ENCODE measurements at places on chromosomes 1 and 21.

DNA sequence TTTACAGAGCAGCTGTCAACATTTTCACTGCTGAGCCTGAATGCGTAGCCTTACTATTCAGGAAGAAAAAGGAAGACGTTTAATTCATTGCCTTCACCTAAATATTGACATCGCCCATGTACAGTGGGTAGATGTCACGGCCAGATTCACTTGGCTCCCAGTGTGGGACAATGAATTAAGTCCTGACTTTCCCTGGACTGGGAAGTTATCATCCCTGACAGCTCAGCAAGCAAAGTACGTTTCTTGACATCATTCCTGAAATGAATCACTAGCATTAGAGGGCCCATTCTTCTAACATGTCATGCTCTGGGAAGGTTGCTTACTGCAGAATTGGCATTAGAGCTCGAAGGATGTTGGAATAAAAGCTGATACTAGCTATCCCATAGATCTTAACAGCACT, 37.8 kb downstream of the LRRC53 start:
- no peak for DNase-seq

DNA sequence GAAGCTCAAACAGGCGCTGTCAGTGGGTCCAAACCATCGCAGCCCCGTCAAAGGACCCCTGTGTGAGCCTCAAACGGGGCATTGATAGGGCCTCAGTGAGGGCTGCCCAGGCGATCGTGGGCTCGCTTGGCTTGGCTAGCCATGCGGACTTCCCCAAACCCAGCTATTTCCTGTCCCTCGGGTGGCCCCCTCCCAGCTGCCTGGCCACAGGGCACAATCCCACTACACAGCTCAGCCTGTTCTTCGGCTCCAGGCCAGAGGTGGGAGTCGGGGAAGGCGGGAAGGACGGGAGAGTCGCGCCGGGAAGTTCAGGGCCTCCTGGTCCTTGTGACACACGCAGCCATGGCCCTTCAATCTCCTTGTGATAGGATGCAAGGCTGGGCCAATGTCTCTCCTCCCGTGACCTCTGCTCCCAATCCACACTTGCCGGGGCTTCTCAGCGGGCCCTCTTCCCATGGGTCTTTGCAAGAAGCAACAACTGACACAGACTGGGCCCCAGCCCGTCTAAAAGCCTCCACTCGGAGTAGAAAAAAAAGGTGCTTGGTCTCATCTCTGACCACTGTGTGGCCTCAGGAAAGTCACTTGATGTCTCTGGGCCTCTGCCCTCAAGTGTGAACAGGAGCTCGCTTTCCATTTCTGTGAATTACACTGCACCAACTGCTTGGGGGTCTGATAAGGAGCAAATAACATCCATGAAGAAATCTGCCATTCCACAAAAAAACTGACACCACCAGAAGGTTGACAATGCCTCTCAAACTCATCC, 7.1 kb upstream of the MATN1 start:
- DNase-seq = no peak

DNA sequence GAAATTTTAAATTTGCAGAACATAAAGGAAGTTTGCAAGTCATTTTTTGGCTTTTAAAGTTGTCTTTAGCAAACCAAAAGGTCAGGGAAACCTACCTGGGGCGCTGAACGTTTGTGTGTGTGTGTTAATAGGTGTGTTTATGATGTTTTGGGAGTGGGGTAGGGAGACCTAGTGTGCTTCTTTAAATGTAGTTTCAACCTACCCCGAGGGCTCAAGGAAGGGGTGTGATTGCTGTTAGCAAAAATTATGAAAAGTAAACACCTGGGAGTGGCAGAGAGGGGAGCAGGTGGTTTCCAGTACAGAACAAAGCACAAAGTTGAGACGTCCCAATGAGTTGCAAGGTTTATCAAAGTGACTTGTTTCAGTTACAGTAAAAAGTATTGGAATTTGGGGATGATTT, 58.7 kb upstream of the WDR26 start:
- no peak for DNase-seq

DNA sequence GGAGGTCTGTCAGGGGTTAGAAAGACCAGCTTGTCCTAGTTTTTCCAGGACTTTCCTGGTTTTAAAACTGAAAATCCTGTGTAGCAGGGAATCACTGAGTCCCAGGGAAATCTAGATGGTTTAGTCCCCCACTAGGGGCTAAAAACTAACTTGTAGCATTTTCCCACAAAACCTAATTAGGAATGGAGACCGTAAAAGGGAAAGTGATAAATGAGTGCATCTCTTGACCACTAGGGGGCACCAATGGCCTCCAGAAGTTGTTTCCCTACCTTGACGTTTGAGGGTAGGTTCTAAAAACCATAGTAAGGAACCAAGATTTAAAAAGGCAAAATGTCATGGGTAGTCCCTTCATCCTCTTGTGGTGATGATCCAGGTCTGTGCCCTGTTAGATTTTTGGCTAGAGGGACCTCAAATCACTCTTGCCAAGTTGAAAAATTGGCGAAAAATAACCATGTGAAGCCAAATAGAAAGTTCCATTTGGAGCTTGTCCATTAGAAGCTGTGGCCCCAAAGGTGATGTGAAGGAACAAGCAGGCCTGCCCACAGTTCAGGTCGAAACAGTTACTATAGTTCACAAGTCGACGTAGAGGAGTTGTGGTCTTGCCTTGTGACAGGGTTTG, 24.5 kb downstream of the CLIC6 start:
- DNase-seq = peak; percentile 61

DNA sequence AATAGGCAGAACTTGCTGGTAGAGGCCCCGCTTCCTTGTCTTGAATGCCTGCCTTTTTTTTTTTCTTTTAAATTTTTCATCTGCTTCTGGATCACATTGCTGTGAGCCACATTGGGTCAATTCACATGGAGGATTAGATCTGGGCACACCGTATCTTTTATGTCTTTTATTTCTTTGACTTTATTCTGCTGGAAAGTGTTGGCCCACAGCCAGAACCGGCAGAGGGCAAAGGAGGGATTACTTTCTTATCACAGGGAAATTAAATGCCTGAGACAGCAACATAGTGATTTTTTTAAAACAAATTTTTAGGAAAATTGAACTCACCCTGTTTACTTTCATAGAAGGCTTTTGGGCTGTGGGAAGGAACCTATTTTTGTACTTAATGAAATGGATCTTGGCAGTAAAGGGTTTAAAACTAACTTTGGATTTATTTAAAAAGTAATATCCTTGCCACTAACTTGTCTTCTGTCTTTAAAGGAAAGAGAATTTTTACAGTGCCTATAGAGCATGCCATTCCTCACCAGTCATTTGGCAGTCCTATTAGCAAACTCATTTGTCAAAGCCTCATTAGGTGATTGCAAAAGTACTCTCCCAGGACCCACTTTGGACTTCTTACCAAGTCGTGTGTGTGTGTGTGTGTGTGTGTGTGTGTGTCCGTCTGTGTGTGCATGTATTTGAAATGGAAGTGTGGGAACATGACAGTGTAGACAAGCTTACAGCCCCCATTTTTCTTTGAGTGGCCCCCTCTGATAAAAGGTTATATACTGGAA, 68.4 kb downstream of the ST6GALNAC3 start:
- DNase-seq = no peak

- no peak for DNase-seq
Observed at GRCh38 chr1:41053316-41053715, 31.8 kb upstream of the SLFNL1 start.

DNA sequence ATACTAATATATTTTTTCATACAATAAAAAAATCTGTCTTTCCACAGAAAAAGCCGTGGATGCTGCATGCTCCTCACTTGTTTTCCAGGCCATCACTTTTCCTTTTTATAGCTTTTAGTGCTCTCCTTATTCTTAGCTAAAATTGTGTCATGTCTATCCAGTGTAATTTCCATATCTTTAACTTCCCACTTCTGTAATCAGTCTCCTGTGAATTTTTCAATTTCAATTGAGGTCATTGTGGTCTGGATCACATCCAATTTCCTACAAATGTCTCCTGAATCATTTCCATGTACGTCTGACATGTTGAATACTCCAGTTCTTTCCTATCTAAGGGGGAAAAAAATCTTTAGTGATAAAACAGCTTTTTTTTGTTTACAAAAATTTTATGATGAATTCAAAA, 838.2 kb upstream of the B3GALT2 start:
- no peak for DNase-seq

DNA sequence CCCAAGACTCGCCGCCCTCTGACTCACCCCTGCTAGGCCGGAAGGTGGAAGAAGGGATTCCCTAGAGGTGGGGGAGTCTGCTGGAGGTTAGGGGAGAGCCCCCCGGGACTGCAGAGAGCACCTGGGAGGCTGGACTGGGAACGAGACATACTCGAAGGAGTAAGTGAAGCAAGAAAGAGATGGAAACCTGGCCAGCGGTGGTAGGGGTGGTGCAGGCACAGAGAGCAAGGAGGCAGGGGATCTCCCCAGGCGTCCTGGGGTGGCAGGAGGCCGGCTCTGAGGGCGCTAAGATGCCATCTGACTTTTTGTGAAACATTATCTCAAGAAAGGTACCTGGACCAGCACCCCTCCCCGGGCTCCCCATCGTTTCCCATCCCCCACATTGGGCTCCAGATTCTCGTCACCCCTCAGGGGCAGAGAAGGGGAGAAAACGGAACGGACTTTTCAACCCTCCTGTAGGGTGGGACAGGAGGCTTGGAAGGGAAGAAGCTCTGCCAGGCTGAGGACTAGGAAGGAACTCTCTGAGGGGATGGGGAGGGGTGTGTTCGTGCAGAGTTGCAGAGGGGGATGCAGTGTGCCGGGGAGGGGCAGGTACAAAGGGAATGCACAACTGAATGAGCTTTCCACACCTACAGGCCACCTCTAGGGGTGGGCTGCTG, 708 bp downstream of the CHRNB2 start:
- no peak for DNase-seq

DNA sequence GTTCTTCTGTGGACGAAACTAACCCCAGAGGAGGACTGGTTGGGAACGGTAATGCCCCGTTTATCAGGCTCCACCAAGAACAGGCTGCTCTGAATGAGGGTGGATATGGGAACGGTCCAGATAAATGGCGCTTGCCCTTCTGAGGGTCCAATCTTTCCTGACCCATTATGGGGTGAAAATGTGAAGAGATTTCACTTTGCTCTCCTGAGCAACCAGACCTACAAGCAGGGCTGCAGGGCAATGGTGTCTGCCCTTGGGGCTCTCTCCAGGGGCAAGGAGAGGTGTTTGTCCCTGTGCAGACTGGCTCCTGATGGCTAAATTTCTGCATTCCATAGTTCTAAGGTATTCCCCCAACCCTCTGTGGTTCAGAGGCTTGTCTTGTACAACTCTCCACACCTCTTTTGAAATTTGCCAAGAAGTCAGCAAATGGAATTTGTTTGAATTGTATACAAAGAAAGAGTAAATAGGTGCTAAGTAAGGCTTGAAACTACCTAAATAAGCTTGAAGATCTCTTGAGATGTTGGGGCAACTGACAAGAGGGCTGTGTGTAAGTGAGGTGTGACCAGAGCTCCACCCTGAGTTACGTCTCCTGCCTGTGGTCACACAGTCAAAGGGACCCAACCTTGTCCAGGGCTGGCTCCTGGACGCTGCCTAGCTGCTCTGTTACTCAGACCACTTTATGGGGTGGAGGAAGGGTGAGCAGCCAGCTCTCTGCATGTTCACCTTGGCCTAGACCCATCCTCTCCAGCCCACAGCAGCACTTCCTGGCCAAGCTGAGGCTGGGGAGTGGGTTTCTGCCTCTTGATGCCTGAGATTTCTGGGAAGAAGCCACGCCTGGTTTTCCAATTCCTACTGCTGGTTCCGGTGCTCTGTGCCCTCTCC, 24.8 kb downstream of the SLC2A1 start:
- no peak for DNase-seq

DNA sequence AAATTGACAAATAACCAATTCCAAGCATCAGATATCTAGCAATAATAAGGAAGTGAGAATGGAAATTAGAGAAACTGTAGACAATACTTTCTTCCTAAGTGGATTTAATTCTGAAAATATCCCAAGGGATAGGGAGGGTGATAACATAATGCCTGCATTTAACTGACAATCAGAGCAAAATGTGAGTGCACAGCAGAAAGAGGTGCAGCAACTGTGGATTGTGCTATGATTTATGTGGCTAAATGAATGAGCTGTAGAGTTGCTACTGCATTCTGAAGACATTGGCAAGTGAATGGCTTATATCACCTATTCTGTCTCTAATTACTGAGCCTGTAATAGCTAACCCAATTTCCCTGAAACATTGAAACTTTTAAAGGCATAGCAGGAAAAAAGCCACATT, 39.0 kb downstream of the OLFM3 start:
- DNase-seq = no peak

DNA sequence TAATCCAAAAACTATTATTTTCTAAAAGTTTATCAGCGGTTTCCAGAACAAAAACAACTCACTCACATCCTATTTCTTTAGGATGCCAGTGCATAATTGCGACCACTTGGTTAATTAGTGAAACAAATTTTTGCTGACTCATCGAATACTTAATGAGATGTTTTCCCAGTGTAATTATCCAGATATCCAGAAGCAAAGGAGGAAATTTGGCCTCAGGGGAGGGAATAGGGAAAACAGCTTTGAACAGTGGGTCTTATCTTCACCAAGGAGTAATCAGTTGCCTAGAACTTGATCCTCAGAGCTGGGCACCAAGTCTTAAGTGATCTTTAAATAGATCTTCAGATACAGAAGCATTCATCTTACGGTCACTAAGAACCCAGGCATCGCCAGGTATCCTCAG, 24.3 kb downstream of the STYXL2 start:
- no peak for DNase-seq

DNA sequence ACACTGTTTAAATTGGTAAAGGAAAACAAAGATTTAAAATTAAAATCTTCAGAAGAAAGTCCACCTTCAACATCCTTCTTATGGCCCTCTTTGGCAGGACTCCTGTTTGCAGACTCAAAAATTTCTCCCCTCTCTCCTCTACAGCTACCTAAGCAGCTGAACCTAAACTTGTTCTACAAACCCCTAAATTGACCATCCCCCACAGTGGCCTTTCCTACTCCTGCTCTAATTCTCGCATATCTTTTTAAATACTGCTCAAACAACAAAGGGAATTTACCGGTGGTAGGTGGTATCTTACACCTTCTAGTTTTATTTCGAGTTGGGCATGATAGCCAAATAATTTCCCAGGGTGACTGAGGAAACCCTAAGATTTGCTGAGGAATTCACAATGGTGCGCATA, 53.5 kb upstream of the PDC start:
- no peak for DNase-seq

DNA sequence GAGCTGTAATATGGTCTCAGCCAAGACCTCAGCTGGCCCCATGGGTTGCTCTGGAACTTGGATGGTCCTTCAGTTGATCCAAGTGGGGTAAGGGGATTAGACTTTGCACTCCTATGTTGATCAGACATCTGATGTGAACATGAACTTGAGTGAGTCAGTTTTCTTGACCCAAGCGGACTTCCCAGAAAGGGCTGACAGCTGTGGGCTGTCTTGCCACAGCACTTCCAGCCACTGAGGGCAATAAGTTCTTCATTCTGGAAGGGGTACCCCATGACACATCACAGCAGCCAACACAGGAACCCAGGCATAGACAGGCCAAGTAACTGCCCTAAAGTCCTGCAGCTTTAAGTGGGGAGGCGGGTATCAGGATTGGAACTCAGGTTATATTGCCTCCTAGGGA, 93.9 kb upstream of the USP24 start:
- no peak for DNase-seq

- DNase-seq = no peak
Observed at GRCh38 chr1:22883406-22883805, 89.3 kb downstream of the LACTBL1 start.

Data from activated naive CD4-positive, alpha-beta T cell treated with anti-CD3 and anti-CD28 coated beads, Interleukin-2, amount 10 ng/mL, durations not matched to agents 7 days and 5 days (primary cell).